ENCODE measurements at places on chromosomes 13 and 19.

DNA sequence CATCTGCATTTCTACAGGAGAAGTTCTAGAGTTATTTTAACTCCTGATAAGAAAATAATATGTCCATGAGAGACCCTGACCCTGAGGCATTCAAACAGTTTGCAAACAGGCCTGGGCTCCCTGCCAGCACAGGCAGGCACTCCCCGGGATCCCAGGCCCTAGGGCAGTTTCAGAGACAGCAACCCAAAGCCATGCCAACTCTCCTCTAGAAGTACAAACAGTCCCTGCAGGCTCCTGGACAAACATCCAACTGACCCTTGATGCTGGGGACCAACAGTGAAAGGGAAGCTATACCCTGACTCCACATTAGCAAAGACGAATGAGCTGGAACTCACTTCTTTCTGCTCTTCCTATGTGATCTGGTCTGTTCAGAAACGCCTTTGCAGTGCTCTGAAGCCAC lies 44.8 kb downstream of the CCDC70 start:
- no peak for DNase-seq

DNA sequence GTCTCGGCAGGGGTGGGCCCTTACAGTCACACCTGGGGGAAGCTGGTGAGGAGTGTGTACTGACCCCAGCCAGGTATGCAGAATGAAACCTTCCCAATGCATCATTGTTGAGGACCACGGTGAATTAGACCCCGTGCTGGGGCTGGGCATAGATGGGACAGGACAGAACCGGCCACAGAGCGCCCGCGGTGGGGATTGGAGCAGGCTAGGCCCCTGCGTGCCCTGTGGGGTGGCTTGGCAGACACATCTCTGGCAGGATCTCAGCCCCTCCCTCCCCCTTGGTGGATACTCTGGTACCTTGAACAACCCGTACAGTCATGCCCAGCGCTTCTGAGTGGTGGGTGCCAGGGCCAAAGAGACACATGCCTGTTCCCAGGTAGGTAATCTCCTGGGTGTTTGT lies 200.6 kb downstream of the TEX29 start:
- no peak for DNase-seq

GRCh38 chr13:75651013-75651412 lies 14.9 kb downstream of the LMO7 start:
- DNase-seq, result no peak

DNA sequence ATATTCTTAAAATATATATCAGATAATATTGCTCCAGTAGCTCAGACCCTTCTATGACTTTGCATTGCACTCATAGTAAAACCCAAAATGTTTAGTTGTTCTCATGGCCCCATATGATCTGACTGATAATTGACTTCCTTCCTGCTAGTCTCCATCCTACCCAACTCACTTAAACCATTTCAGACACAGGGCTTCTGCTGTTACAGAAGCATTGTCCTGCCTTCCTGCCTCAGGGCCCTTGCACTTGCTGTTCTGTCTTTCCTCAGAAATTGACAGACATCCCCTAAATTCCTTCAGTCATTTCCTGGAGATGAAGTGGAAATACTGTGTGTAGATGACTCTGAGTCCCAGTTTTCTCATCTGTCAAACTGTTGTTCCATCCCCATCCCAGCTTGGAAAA lies 19.7 kb downstream of the FBXL12 start:
- DNase-seq, result no peak

DNA sequence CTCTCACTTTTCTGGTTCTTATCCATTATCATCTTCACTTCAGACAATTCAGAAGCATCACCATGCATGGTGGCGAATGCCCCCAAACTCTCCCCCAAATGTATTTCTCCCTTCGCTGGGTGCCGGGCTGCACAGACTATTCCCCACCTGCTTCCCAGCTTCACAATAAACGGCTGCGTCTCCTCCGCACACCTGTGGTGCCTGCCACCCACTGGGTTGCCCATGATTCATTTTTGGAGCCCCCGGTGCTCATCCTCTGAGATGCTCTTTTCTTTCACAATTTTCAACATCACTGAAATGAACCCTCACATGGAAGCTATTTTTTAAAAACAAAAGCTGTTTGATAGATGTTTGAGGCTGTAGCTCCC lies 2.8 kb upstream of the F10 start:
- no peak for DNase-seq

- DNase-seq, result no peak
Measured at GRCh38 chr13:101019126-101019525, 344.5 kb upstream of the TMTC4 start.

GRCh38 chr19:1608359-1609102 lies 3.3 kb upstream of the UQCR11 start:
- DNase-seq, result no peak

DNA sequence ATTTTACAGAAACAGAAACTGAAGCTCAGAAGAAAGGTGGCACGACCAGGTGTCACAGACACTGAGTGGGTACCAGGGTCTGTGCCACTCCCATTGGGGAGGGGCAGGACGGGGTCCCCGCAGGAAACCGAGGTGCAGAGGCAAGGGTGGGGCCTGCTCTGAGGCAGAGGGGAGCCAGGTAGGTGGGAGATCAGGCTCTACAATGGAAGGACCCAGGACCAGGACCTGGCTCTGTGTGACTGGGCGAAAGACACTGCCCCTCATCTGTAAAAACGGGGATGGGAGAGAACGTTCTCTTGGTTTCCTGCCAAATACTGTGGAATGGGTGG lies 2.8 kb downstream of the PTGIR start:
- DNase-seq, result no peak

GRCh38 chr13:64087624-64088023 lies 2672.0 kb upstream of the PCDH20 start:
- no peak for DNase-seq

- no peak for DNase-seq
Measured at GRCh38 chr13:51252954-51253532, 30.8 kb downstream of the FAM124A start.

DNA sequence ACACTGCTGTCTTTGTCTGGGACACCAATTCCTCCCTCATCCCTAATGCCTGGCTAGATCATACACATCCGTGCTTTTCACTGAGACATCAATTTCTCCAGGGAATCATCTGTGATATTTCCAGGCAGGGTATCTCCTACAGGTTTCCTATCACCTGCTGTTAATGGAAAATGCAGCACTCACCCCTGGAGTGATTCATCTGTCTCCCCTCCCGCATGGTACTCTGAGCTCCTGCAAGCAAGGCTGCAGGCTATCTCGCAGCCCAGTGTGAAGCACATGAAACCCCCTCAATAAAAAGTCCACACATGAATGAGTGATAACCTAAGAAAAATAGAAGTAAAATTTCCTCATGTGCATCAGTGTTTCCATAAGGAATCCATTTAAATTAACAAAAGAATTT lies 38.5 kb downstream of the SERTM1 start:
- DNase-seq, result no peak
